T-helper 2 cell (primary cell): ENCODE measurements at places on chromosomes 1 and 21.

GRCh38 chr1:40059960-40060750 is 19.6 kb downstream of the CAP1 start:
- no peak for DNase-seq

DNA sequence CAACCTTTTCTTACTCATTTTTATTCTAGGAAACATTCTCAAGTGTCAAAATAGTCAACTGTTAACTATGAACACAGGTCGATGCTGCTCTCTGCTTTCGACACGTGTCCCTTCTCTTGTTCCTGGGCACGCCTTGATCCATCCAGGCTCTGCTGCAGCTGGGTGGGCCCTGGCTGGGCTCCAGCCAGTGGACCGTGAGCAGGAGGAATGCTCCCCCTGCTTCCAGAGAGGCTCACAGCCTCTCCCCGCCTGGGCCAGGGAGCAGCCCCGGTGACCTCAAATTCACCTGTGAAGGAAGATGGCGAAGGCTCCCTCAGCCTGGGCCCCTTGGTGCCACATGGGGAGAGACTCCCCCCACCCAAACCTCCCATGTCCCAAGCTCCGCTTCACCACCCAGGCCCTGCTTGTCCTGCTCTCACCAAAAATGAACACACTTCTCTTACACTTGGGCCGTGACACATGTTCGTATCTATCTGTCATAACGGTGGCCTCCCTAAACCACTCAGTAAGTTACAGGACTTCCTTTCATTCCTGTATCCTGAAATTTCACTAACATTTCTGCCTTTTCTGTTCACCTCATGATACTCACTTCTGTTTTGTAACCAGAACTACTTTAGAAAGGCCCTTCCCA is 24.6 kb upstream of the ADARB1 start:
- no peak for DNase-seq

- DNase-seq, result peak; percentile 25
These were observed 458 bp downstream of the ZC3H12A start for GRCh38 chr1:37474697-37475379.

DNA sequence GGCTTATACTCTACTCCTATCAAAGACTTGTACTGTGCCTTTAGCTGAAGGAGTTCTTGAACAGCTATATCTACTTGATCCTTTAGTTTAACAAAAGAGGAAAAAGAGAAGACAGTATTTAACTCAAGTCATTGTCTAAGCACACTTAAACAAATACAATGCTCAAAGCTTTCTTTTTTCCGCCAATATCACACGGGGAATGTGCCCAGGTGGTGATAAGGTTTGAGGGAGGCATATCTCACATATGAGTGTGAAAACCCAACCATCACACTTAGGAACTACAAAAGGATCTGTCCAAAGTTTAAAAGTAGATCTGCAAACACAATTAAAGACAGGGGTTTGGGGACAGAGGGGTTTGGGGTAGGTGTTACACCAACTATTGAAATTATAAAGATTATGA is 59.0 kb upstream of the SLC30A10 start:
- DNase-seq, result no peak

GRCh38 chr21:45498646-45499000 is 43.6 kb downstream of the SLC19A1 start:
- no peak for DNase-seq

GRCh38 chr1:215599418-215600074 is 32.4 kb downstream of the KCTD3 start:
- no peak for DNase-seq

GRCh38 chr1:190102757-190103326 is 374.8 kb downstream of the BRINP3 start:
- no peak for DNase-seq

DNA sequence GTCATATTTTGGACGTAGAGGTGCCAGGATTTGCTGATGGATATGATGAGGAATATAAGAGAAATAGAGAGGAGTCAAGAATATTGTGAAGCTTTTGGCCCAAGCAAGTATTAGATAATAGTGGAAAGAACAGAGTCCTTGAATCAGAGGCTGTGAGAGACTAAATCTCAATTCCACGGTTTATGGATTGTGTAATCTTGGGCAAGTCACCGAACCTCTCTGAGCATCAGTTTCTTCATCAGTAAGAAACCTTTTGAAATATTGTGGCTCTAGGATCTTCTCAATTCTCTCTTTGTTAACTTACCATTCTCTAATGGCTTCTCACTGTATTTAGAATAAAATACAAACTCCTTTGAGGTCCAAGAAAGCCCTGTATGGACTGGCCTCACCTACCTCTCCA is 77.6 kb downstream of the RPS6KA1 start:
- no peak for DNase-seq
